Type B pancreatic cell (in vitro differentiated cells): ENCODE measurements at places on chromosomes 16 and 17.

GRCh38 chr17:78971756-78972506 is 7.8 kb downstream of the LGALS3BP start:
- DNase-seq = no peak

GRCh38 chr17:19610879-19611278 is 37.7 kb upstream of the ALDH3A2 start:
- no peak for DNase-seq

GRCh38 chr17:4018446-4018845 is 54.2 kb upstream of the ATP2A3 start:
- DNase-seq = no peak

DNA sequence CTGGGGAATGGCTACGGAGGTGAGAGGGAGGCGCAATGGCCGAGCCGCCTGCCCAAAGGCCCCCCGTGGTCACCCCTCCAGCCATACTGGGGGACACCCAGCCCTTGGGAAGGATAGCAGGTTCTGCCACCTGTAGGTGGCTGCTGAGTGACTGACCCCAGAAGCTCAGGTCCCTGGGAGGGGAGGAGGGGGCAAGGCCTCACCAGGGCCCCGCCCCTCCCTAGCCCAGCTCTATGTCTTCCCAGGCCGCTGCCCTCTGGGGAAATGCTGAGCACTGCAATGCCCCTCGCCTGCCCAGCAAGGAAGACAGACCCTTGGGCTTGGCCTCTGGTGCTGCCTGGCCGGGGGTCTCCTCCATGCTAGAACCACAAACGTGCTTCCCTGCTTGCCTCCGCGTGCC is 11.4 kb upstream of the CLDN9 start:
- DNase-seq = no peak

DNA sequence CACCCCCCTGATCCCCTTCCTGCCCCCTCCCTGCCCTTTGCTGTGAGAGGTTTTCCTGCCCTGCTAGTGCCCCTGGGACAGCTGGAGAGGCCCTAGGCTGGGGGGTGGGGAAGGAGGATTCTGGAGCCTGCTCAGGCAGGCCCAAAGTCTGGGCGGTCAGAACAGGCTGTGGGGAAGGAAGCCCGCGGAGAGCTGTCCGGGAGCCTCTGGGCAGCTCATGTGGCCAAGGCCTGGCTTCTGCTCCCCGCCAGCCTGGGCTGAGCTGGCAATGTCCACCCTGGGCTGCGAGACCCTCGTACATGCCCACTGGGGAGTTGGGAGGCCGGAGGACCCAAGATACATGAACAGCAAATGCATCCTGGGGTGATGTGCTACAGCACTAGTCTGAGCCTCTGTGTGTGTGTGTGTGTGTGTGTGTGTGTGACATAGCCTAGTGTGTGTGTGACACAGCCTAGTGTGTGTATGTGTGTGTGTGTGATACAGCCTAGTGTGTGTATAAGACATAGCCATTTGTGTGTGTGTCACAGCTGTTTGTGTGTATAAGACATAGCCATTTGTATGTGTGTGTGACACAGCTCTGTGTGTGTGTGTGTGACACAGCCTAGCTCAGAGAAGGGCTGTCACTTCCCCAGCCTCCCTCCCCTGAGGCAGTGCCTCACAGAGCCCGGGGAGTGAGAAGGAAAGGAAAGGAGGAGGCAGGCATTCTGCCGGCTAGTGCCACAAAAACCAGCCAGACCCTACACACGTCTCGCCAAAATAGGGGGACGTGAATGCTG is 201.4 kb upstream of the CIBAR2 start:
- DNase-seq = no peak
